ENCODE measurements at places on chromosomes 4 and X. TPM values are rescaled to one million over a fixed set of nuclear protein-coding genes. Genes with fewer than 3 reads are reported as not detected.
A peak's percentile ranks its signal among the peaks of the same experiment; 100 is the strongest.

UBE2K gene
- 54.4 TPM for total RNA-seq

FRMD7 gene
- total RNA-seq: 0.14 TPM

SHOX gene
- not detected for total RNA-seq

DNA sequence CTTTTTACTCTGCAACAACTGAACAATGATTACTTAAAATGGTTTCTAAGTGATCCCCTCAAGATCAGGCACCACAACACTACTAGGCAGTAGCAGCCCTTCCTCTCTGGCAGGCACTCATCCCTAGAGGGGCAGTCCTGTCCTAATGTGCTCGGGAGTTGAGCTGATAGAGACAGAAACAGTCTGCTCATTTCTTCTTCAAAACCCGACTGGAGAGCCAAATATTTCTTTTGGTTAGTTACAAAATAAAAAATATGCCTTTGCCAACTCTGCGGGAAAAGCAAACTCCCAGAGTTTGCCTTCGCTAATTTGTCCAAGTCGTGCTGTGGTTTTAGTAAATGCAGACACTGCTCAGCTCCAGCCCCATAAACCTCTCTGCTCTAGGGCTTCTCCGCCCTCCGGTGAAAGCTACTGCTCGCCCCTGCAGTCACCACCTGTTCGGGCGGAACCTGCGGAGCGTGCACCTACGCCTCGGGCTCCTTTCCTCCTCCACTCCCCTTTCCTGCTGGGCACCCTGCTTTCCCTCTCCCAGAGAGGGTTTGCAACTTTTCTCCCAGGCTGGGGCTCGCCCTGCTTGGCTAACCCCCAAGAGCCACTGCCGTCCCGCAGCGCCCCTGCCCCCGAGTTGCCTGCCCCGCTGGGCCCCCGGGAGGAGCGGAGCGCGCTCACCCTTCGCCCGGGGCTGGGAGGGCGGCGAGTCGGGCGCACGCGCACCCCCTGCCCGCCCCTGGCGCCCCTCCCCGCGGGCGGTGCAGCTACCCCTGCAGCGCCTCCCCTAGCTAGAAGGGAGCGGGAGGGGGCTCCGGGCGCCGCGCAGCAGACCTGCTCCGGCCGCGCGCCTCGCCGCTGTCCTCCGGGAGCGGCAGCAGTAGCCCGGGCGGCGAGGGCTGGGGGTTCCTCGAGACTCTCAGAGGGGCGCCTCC is at the start of gene NPNT:
Gene NPNT, plus strand, starts transcription at position 812 of the 923 bp plus-strand sequence. CDS start 182 bp downstream, outside the sequence.
- H3K4me1 ChIP-seq: peaks cover 21% of the 10 kb centered on the region
- no peak for DNase-seq
- H3K36me3 ChIP-seq: no peaks in the 10 kb centered on the region
- peaks cover 43% of the 10 kb centered on the region for H3K27me3 ChIP-seq
- H3K4me3 ChIP-seq: peak within 1 kb of the TSS; percentile 71

PNMA3 gene
- total RNA-seq: 1.8 TPM

TKTL2 gene
- total RNA-seq: not detected

CORIN gene
- 92.0 TPM for total RNA-seq

DNA sequence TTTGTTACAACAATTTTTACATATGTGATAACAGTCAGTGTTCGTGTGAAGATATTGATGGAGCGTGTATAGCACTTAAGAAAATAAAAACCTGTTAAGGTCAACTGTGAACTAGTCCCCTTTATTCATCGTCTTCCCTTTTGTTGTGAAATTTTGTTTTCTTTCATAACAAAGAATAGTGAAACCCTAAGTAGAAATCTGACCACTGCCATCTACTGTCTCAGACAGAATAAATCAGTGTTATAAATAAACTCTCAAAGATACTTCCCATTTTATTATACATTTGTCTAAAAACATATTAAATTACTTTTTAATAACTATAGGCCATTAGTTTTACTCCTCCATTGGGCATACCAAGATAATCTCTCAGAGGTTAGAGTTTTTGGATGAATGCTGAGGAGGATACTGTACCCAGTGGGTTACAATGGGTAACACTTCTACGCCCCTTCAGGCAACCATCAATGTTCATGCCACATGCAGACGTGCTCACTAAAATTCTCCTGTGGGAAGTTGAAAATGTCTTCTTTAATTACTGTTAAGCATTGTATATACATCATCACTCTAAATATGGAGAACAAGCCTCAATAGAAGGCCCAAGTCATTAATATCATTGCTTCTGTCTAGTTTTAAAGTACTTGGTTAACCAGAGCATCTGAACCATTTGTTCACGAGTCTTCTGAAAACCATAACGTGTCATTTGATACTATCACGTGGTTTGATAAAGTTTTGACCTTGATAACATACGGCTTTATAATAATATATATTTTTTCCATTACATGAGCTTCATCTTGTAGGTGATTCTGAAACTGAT is 171.2 kb downstream of the TMA16 start:
- H3K4me3 ChIP-seq: no peak overlapping the region
- peak overlapping the region; percentile 5 for H3K27ac ChIP-seq
- no peaks in the 10 kb centered on the region for H3K4me1 ChIP-seq

- DNase-seq: no peak
- H3K27me3 ChIP-seq: peaks cover 90% of the 10 kb centered on the region
- no peaks in the 10 kb centered on the region for H3K36me3 ChIP-seq
- H3K27ac ChIP-seq: no peak overlapping the region
Measured at GRCh38 chr4:3809451-3810110, 43.4 kb downstream of the ADRA2C start.

- DNase-seq: no peak
- H3K4me1 ChIP-seq: no peaks in the 10 kb centered on the region
Measured at GRCh38 chrX:77679144-77679543, 106.9 kb downstream of the ATRX start.

DNA sequence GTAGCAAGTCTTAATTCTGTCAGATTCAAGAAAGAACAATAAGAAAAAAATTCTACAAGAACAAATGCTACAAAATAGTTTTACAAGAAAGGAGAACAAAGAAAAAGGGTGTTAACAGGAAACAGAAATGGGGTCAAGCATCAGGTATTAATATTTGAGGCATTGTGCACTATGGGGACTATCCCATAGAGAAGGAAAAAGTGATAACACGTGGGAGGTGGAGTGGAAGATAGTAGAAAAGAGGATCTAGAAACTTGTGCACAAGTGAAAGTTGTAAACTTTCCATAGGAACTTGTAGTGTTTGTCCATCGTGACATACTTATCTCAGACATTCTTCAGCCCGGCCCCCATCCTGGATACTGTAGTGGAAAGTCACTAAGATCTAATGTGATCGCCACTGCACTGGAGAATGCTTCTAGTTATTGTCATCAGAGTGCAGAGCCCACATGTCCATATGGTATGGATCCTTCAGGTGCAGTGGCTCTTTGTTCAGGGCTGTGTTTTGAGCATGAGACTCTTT is 15.4 kb upstream of the NFXL1 start:
- H3K36me3 ChIP-seq: no peaks in the 10 kb centered on the region
- peaks cover 17% of the 10 kb centered on the region for H3K27me3 ChIP-seq
- H3K4me1 ChIP-seq: peaks cover 4% of the 10 kb centered on the region
- H3K4me3 ChIP-seq: no peak overlapping the region

C4orf36 gene
- total RNA-seq: 0.96 TPM

DNA sequence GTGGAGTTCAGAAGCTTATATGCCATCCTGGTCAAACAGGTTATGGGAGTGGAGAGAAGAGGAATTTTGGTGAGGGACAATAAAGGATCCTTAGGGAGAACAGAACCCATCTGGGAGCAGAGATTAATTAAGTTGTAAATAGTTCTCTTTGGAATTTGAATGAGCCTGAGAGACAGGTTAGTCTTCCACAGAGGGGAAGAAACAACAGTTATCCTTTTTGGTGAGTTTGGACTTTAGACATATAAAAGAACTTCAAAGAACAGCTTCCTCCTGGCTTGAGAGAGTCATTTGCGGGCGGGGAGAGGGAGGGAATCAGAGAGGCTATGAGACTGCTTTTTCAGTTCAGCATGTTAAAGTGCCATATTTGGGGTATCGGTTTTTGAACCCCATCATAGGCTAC is 793.3 kb upstream of the MAGEB2 start:
- no peak overlapping the region for H3K27ac ChIP-seq
- no peaks in the 10 kb centered on the region for H3K4me1 ChIP-seq
- no peak overlapping the region for H3K4me3 ChIP-seq
- no peaks in the 10 kb centered on the region for H3K36me3 ChIP-seq
- no peaks in the 10 kb centered on the region for H3K27me3 ChIP-seq

DNA sequence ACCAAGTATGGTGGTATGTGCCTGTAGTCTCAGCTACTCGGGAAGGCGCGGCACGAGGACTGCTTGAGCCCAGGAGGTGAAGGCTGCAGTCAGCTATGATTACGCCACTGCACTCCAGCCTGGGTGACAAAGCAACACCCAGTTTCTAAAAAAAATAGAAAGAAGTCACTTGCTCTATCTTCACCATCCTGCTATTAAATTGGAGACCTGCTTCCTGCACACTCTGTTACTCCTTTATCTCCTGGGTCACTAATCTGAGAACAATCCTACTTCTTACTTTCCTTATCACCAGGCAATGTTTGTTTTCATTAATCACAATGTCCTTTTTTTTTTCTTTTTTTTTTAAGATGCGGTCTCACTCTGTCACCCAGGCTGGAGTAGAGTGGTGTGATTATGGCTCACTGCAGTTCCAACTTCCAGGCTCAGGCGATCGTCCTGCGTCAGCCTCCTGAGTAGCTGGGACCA is 16.2 kb downstream of the PRKX start:
- H3K27ac ChIP-seq: peak overlapping the region; percentile 80
- peak overlapping the region; percentile 4 for H3K4me3 ChIP-seq
- no peaks in the 10 kb centered on the region for H3K36me3 ChIP-seq
- H3K4me1 ChIP-seq: peaks cover 14% of the 10 kb centered on the region
- H3K27me3 ChIP-seq: no peaks in the 10 kb centered on the region

GRCh38 chrX:27619975-27620374 is 29.8 kb downstream of the DCAF8L2 start:
- no peak for DNase-seq
- H3K27ac ChIP-seq: no peak overlapping the region
- H3K4me1 ChIP-seq: no peaks in the 10 kb centered on the region
- H3K27me3 ChIP-seq: no peaks in the 10 kb centered on the region
- H3K4me3 ChIP-seq: no peak overlapping the region
- H3K36me3 ChIP-seq: no peaks in the 10 kb centered on the region

GRCh38 chr4:55763996-55764395 is 55.6 kb upstream of the EXOC1L start:
- H3K4me3 ChIP-seq: no peak overlapping the region
- no peak overlapping the region for H3K27ac ChIP-seq
- H3K36me3 ChIP-seq: no peaks in the 10 kb centered on the region
- no peak for DNase-seq
- H3K27me3 ChIP-seq: peaks cover 4% of the 10 kb centered on the region

- H3K4me1 ChIP-seq: peaks cover 93% of the 10 kb centered on the region
- no peaks in the 10 kb centered on the region for H3K27me3 ChIP-seq
- peak; percentile 44 for DNase-seq
- H3K27ac ChIP-seq: peak overlapping the region; percentile 76
Measured at GRCh38 chrX:65697915-65698796, 30.7 kb downstream of the MSN start.

DNA sequence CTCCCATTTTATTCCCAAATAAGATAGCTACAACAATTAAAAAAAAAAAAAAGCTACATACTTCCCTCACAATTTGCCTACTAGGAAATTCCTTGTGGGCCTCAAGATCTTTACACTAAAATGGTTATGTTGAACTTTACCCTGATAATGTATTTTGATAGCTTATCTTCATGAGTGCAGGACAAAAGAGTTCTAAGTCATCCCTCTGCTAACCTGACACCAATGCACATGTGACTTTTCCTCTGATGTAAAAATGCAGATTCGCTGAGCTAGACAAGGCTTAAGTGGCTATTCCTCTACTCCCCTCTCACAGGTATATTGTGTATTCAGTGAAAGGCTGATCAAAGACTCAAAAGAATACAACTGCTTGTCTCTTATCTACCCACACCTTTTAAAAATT is 22.5 kb downstream of the ELF2 start:
- no peak overlapping the region for H3K27ac ChIP-seq
- no peak overlapping the region for H3K4me3 ChIP-seq
- H3K4me1 ChIP-seq: peaks cover 59% of the 10 kb centered on the region
- H3K27me3 ChIP-seq: no peaks in the 10 kb centered on the region
- DNase-seq: no peak

UNC5C gene
- 2.0 TPM for total RNA-seq

PABPC5 gene
- 0.91 TPM for total RNA-seq

GRCh38 chr4:3491681-3492405 is 28.7 kb downstream of the DOK7 start:
- H3K4me1 ChIP-seq: peaks cover 50% of the 10 kb centered on the region
- DNase-seq: no peak
- H3K36me3 ChIP-seq: peaks cover 16% of the 10 kb centered on the region
- peaks cover 49% of the 10 kb centered on the region for H3K27me3 ChIP-seq

DNA sequence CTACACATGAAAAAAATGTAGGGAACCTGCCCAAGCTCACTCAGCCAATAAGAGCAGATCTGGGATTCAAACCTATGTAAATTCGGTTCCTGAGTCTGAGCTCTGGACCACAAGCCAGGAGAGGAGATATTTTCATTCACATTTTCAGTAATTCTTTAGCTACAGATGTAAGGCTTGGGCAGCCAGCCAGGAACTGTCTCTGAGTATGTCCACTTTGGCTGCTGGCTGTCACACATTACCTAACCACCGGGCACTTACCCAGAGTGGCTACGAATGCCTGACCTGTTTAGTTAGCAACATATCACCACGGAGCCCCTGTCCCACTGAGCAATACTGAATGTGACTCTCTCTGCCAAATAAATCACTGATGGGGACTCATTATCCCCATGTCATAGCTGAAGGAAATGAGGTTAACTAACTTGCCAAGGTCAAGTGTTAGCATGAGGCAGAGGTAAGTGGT is 15.3 kb downstream of the USP46 start:
- peak overlapping the region; percentile 74 for H3K27ac ChIP-seq

DNA sequence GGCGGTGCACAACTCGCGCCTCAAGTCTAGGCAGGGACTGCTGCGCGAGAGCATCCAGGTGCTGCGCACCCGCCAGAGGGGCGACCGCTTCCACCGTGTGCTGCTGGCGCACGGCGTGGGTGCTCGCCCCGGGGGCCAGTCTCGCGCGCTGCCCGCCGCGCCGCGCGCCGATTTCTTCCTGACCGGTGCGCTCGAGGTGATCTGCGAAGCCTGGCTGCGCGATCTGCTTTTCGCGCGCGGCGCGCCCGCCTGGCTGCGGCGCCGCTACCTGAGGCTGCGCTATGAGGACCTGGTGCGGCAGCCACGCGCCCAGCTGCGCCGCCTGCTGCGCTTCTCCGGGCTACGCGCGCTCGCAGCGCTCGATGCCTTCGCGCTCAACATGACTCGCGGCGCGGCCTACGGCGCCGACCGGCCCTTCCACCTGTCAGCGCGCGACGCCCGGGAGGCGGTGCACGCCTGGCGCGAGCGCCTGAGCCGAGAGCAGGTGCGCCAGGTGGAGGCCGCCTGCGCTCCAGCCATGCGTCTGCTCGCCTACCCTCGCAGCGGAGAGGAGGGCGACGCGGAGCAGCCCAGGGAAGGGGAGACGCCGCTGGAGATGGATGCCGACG is 1.3 kb downstream of the CHST7 start:
- H3K36me3 ChIP-seq: no peaks in the 10 kb centered on the region
- DNase-seq: peak; percentile 15
- H3K27ac ChIP-seq: peak overlapping the region; percentile 93
- H3K4me1 ChIP-seq: peaks cover 34% of the 10 kb centered on the region
- peak overlapping the region; percentile 82 for H3K4me3 ChIP-seq

SMR3B gene
- total RNA-seq: not detected

- H3K4me3 ChIP-seq: no peak overlapping the region
- H3K27ac ChIP-seq: no peak overlapping the region
- H3K27me3 ChIP-seq: no peaks in the 10 kb centered on the region
- DNase-seq: no peak
- H3K4me1 ChIP-seq: no peaks in the 10 kb centered on the region
- no peaks in the 10 kb centered on the region for H3K36me3 ChIP-seq
Measured at GRCh38 chrX:109264878-109265277, 217.0 kb downstream of the GUCY2F start.

RAB9B gene
- total RNA-seq: 29.3 TPM

- H3K4me3 ChIP-seq: no peak overlapping the region
- no peak for DNase-seq
- no peaks in the 10 kb centered on the region for H3K4me1 ChIP-seq
Measured at GRCh38 chr4:26478330-26478729, 12.0 kb downstream of the CCKAR start.

Data from left ventricle myocardium inferior (tissue), 1 donor.